ENCODE measurements at places on chromosomes 4 and X.

DNA sequence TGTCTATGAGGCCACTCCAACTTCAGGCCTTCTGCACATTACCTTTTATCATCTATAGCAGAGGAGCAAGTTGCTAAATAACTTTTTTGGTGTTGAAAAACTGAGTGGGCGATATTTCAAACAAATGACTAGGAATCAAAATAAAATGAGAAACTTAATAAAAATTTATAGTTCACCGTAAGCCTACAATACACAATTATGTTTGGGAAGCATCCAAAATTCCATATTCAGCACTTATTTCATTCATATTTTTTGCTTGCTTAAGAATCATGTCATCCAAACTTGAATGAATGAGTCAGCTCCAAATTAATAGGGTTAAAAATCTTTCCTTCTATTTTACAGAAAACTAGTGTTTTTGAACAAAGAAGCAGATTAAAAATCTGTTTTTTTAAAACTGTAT lies 119.1 kb downstream of the SH3RF1 start:
- no peak overlapping the region for H3K4me3 ChIP-seq
- H3K36me3 ChIP-seq = no peaks in the 10 kb centered on the region
- no peak for DNase-seq
- H3K4me1 ChIP-seq = peaks cover 28% of the 10 kb centered on the region
- H3K27ac ChIP-seq = no peak overlapping the region

DNA sequence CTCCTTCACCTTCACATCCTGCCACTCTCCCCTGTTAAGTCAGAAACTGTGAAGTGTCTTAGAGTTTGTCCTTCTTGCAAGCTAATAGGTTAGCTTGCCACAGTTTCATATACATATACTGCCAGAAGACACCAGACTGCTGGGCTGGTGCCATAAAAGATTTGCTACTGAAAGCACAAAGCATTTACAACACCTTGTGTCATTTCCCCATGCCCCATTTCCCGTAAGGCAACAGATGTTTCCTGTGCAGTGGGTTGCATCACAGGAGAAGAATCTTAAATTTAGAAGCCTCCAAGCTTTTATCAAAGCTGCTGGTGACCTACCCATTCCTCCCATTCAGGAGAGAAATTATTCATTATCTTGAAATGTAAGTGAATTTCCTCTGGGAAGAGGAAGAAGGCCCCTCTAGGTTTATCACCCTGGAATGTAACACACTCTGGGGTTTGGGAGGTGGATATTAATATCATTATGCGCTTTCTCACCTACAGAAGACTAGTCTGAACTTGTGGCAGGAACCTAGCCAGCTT lies 34.5 kb upstream of the RAB33B start:
- no peaks in the 10 kb centered on the region for H3K36me3 ChIP-seq
- peak; percentile 23 for DNase-seq
- H3K4me1 ChIP-seq = no peaks in the 10 kb centered on the region
- H3K27me3 ChIP-seq = no peaks in the 10 kb centered on the region
- peak overlapping the region; percentile 27 for H3K27ac ChIP-seq

GRCh38 chr4:83065266-83065665 lies 30.3 kb downstream of the COPS4 start:
- no peak overlapping the region for H3K4me3 ChIP-seq
- H3K27ac ChIP-seq = no peak overlapping the region
- no peaks in the 10 kb centered on the region for H3K4me1 ChIP-seq
- H3K36me3 ChIP-seq = peaks cover 46% of the 10 kb centered on the region

DNA sequence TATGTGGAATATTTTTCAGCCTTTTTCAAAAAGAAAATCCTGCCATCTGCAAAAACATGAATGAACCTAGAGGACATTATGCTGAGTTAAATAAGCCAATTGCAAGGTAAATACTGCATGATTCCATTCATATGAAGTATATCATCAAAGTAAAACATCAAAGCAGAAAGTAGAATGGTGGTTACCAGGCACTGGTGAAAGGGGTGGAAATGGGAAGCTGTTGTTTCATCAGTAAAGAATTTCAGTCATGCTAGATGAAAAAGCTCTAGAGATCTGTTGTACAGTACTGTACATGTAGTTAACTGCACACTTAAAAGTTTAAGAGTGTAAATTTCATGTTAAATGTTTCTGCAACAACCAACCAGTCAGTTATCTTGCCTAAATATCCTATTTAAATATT lies 196.8 kb upstream of the ADGRL3 start:
- no peak overlapping the region for H3K27ac ChIP-seq
- no peaks in the 10 kb centered on the region for H3K27me3 ChIP-seq
- no peak overlapping the region for H3K4me3 ChIP-seq

DNA sequence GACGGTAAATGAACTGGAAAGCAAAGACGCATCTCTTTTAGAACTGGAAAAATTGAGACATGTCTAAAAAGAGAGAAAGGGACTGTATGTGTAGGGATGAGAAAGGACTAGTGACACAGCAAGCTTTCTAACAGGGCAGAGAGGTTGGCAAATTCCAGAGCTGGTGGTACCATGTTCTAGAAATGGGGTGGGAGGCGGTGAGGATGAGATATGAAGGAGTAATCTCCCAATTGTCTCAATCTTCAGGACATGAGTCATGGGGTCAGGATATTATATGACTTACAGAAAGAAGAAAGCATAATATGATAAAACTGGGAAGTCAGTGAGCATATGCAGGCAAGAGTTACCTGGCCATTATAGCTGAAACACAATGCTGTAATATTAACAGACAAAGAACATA lies 14.2 kb downstream of the TAB3 start:
- no peaks in the 10 kb centered on the region for H3K4me1 ChIP-seq
- no peak overlapping the region for H3K4me3 ChIP-seq
- no peaks in the 10 kb centered on the region for H3K27me3 ChIP-seq
- DNase-seq = no peak
- no peaks in the 10 kb centered on the region for H3K36me3 ChIP-seq
- no peak overlapping the region for H3K27ac ChIP-seq

DNA sequence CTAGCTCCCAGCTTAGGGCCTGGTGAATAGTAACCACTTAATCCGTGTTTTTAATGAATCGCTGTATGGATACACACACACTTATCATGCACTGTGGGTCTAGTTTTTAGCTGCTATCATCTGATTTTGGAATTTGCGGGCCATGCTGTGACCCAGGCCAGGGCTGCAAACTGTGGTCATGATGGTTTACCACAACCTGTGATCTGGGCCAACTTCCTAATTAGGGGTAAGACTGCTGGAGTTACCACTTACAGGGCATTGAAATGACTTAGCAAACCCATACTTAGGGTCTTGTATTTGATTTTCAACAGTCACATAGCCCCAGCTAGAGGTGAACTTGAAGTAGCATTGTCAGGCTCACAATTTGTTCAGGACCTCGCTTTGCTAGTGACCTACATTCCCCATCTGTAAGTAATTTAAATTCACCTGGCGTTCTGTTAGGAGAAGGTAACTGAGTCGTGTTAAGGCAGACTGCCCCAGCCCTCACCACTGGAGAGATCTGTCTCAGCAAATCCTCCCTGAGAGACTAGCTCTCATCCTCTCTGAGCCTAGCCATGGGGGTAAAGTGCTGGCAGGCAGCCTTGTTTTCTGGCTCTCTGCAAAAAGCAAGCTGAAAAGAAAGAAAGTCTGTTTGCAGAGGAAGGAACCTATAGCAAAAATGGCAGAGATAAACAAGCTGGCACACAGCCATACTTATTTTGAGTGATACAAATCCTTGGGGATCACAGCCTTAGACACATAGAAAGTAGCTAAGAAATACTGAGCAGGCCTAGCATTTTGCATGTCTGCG lies 33.8 kb upstream of the EGFL6 start:
- no peak overlapping the region for H3K27ac ChIP-seq
- no peak overlapping the region for H3K4me3 ChIP-seq
- no peaks in the 10 kb centered on the region for H3K27me3 ChIP-seq
- no peaks in the 10 kb centered on the region for H3K36me3 ChIP-seq
- DNase-seq = no peak

Measured in thyroid gland (tissue), 4 donors.